Endodermal cell (in vitro differentiated cells): ENCODE measurements at places on chromosomes 5 and 9. TPM values are rescaled to one million over a fixed set of nuclear protein-coding genes. Genes with fewer than 3 reads are reported as not detected.
A peak's percentile ranks its signal among the peaks of the same experiment; 100 is the strongest.

DNA sequence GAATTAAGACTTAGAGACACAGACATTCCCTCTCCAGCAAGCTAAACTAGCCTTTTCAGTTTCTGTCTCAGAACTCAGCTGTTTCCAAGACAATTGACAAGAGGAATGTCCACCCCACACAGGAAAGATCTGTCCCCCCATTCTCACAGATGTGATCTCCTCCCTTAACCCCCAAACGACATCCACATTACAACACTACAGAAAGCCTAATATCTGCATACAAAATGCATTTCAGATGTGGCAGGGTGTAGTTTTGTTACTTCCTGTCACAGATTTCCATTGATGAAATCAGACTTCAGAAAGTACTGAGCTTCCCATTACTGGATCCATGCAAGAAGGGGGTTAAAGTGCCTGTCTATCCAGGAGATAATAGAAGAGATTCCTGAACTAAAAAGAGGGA, 2.9 kb upstream of the ARSI start:
- no peak for DNase-seq

GRCh38 chr5:170896779-170897178, 35.0 kb downstream of the RANBP17 start:
- DNase-seq, result peak; percentile 92

GRCh38 chr5:80369521-80369920, 38.3 kb upstream of the ZFYVE16 start:
- no peak for DNase-seq

Gene FOXI1
- 3.5 and 4.7 TPM in 2 replicates for total RNA-seq

Gene BAAT
- not detected in 3 replicates for total RNA-seq

Gene FAT2
- 0.14 and 0.18 TPM in 2 replicates for total RNA-seq

Gene CARTPT
- not detected in 2 replicates for total RNA-seq
